ENCODE measurements at places on chromosomes 7 and 10.

GRCh38 chr10:122475100-122475499 is 13.7 kb downstream of the HTRA1 start:
- DNase-seq: no peak

DNA sequence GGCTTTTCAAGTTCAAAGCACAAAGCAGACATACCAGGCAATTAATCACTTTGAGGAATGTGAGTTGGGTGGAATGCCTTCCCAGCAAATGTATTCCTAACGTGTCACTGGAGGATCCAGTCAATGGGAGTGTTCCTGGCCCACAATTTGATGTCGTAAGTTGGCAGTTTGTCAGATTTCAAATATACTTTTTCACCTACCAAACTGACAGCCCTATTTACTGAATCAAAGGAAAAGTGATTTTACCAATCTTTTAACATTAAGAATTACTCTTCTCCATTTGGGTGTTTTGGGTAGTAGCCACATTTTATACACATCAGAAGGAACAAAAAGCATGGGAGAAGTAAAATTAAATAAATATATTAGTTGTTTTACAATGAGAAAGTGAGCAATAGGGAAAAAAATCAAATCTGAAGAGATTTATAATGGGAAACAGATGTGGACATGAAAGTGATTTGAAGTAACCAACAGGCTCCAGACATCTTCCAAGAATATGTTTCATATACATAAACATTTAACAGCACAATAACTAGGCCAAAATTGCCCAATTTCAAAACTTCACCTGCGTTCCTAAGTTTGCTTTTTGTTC is 222.9 kb downstream of the MTERF1 start:
- no peak for DNase-seq

- DNase-seq: no peak
These were observed 429.9 kb downstream of the SORCS3 start for GRCh38 chr10:105070952-105071351.

DNA sequence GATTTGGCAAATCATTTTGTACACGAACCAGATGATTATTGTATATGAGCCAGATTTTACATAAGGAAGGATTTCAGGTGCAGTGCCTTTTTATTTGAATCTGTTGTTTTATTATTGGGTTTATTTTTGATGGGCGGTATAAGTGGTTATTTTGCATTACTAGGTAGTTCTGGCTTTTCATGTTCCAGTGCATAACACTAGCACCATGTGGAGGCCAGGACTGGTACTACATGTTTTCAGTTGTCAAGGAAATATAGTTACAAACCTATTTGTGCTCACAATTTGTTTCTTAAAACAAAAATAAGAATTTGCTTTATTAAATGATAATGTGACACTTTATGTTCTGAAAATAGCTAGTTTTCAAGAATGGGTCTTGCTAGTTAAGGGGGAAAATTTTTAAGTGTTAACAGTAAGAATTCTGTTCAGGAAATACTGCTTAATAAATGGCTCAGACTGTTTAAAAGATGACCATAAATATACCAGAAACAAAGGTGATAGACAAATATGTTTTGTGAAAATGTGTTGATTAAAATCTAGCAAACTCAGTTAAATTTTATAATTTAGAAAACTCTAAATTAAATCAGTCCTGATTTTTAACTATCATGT is 7.1 kb upstream of the SEMA3E start:
- DNase-seq: peak; percentile 84

- DNase-seq: peak; percentile 74
These were observed 180.9 kb downstream of the ANK3 start for GRCh38 chr10:60208676-60209269.

DNA sequence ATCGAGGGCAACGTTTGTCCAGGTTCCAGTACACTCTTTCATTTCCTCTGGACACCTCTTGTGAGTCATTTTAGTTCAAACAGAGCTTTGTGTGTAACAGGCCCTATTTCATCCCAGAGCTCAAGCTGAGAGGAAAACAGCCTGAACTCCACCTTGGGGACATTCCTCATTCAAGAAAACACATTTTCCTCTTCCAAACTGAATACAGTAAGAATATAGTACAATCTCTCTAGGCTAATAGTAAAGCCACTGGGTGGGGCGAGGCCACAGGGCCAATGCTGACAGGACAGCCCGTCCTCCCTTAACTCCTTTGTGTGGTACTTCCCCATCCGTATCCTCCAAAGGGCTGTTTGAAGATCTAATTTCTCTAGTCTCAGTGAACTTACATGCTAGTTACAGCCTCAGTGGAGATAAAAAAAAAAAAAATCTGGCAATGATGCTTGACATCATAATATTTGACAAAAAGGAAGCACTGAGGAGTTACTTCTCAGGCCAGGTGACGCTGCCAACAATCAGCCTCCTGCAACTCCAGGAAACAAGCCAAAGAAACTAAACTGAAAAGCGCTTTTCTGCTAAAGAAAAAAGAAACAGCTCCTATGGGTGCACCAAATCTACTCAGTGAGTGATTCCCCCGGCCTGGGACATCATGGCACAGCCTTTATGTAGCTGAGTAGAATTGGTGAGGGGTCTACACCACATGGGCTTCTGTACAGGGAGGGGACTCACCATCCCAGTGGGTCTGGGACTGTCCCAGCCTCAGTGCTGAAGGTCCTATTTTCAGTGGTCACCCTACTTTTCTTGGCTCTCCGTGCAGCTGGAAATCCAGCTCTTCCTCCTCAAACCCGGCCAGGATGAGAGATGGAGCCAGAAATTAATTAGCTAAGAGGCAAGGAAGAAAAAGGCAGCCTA is 238.2 kb upstream of the NEBL start:
- peak; percentile 88 for DNase-seq

DNA sequence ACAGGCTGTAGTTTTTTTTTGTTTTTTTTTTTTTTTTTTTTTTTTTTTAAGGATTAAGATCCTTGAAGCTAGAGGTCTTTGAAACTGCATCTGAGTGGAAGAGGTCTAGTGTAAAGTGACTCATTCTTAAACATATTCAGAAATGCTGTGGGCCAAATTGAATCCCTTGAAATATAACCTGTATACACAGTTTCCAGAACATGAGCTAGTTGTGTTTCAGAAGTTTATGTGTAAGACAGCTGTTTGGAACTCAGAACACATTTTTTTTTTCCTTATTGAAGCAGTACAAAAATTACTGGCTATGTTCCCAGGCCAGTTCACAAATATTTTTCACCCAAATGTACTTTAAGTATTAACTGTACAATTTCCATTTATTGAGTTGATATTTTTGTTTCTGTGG is 67.9 kb downstream of the PPP1R9A start:
- DNase-seq: peak; percentile 15

DNA sequence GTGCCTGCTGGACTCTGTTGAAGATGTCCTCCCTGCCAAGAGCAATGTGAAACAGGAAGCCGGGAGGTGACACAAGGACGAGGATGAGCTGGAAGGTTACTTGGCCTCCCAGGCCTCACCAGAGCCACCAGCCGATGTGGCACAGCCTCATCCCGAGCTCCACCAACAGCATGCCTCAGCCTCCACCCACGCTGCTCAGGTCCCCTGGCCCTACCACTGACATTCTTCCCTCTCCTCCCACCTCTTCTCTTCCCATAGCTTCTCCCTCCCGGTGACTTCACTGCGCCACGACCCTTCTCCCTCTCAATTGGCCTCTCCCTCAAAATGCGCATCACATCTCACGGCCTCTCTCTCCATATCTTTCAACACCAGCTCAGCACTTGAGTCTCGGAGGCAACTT is 249.9 kb downstream of the SKAP2 start:
- DNase-seq: no peak

DNA sequence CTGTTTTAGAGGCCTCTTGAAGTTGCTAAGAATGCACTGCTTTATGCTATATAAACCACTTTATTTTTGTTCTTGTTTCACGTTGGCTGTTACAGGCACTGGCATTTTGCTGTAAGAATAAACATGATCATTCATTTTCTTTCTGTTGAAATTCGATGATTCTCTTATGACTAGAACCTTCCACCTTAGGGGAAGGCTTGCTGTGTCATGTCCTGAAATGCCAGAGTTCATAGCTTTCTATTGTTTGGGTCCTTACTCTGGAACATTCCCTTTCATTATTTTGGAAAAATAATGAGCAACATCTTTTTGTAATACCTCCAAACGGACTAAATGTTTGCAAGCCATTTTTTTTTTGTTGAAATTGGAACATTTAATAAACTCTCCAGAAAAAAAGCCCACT is 495.1 kb upstream of the POT1 start:
- no peak for DNase-seq

DNA sequence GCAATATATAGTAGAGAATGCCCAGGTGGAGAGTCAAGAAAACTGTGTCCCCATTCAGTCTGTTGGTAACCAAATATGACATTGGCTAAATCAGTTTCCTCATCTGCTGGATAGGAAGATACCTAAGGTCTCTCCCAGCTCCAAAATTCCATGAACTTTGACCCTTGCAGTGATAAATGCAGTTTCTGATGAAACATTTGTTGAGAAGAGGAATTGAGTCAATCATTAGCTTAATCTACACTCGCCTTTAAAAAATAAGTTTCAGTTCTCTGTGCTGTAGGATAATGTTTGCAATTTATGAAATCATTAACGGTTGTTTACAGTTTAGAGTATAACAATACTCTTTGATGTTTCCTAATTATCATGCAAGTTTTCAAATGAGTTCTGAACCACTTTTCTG is 38.0 kb upstream of the SLC25A13 start:
- DNase-seq: no peak

DNA sequence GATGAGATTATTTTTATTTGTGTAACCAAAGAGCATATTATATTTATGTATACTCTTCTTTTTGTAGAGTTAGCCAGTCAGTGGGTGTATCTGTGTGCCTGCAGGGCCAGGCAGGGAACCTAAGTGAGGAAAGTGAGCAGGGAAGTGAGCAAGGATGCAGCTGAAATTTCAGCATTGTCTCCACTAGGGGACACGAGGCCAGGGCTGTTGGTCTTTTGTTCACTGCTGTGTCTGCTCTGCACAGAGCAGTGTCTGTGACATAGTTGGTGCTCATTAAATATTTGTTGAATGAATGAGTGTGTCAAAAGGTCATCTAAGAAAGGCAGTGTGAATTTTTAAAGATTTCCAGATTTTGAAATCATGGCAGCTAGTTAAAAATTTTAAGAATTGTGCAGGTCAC is 51.8 kb downstream of the SUGCT start:
- DNase-seq: peak; percentile 8

DNA sequence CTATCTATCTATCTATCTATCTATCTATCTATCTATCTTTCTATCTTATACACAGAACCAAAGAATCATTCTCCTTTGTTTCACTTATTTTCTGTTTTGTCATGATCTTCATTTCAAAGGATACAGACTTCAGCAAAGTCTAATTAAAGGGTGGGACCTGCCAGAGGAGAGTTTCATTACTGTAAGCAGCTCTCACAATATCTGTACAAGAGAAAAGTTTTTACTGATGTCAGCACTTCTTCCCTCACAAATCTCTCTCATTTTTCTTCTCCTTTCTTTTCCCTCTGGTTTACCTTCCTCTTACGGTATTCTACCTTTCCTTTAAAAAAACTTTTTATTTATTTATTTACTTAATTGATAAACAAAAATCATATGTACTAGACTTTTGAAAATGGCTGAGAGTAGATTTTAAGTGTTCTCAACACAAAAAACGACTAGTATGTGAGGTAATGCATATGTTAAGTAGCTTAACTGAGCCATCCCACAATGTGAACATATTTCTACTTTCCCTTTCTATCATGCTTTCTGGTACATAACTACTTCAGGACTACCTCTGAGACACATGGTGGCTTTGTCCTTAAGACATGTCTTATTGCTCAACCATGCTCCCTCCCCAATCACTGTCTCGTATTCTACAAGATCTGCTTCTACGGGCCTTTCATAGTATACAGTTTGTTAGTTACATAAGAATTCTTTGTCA is 699.3 kb downstream of the PHTF2 start:
- DNase-seq: no peak

- DNase-seq: no peak
These were observed 506.3 kb downstream of the CALN1 start for GRCh38 chr7:71905821-71906220.

DNA sequence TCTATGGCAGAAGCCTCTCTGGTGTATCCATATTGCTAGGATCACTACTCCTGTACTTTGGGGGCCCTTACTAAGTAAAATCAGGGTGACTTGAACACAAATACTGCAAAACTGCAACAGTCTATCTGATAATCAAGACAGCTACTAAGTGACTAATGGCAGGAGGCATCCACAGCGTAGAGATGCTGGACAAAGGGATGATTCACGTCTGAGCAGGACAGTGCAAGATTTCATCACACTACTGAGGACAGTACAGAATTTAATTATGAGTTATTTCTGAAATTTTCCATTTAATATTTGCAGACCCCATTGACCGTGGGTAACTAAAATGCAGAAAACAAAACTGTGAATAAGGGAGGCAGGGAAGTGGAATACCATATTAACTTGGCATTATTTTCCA is 10.4 kb downstream of the CUL2 start:
- DNase-seq: no peak

GRCh38 chr10:103197174-103197573 is 4.1 kb upstream of the NT5C2 start:
- peak; percentile 85 for DNase-seq

GRCh38 chr10:104577861-104578521 is 63.1 kb upstream of the SORCS3 start:
- DNase-seq: no peak

DNA sequence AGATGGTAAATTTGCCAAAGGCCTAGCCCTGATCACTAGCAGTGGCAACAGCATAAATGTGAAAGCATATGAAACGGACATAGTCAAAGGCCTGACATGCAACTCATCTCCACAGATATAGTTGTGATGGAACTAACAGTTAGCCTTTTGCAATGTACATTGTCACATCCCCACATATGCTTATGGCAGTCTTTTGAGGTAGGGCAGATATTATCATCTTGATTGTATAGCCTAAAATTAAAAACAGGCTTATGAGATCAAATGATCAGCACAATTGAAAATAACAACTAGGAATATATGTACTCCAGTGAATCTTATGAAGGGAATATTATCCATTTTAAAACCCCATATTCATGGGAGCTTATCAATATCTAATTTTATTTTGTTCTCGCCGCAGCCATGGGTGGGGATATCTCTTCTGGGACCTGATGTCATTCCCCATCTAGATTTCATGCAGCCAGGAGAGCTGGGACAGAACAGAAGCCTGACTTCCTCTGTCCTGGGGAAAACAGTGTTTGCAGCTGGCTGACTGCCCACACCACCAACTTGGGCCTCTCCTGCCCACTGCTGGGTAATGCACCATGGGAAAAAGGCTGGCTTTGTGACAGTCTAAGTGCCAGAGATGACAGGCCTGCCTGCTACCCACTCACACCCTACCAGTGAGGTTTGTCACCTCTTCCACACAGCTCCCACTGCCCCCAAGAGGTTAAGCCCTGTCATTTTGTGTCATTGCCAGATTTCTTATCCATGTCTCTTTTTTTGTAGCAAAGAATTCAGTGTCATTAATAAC is 180.2 kb upstream of the FZD1 start:
- DNase-seq: peak; percentile 33

GRCh38 chr7:14303536-14303935 is 314.1 kb upstream of the ETV1 start:
- peak; percentile 81 for DNase-seq

GRCh38 chr7:140594131-140594691 is 46.4 kb downstream of the DENND2A start:
- DNase-seq: no peak

DNA sequence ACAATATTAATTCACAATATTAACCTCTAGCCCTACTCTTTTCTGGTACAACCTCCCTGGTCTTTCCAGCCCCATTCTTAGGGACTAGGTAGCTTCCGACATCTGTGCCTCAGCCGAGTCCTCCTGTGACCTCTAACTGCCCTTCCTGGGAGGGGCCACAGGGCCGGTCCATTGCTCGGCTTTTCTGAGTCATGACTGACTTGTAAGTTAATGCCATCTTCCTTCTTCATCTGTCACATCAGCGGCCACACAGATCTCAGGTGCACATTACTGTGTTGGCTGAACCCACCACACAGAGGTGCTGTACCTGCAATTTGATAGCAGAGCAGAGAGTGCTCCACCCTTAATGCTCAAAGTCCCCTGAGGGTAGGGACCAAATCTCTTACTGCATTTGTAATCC is 4.1 kb upstream of the CPA4 start:
- DNase-seq: no peak
